ENCODE measurements at places on chromosomes 1 and 21.

DNA sequence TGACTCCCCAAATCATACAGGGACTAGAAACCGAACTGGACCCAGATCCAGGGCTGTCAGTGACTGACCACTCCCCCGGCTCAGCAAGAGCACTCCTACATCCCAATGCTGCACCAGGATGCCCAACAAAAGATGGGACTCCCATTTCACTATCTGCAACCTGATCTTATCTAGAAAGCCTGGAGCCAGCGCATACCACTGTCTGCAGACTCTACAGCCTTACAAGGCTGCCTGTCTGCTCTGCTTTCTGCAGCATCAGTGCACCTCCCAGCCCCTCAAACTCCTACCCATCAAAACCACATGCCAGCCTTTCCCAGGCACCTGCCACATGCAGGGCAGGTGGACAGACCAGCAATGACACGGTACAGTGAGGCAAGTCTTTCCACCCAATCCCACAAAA lies 52.2 kb downstream of the SSBP3 start:
- no peak for DNase-seq

DNA sequence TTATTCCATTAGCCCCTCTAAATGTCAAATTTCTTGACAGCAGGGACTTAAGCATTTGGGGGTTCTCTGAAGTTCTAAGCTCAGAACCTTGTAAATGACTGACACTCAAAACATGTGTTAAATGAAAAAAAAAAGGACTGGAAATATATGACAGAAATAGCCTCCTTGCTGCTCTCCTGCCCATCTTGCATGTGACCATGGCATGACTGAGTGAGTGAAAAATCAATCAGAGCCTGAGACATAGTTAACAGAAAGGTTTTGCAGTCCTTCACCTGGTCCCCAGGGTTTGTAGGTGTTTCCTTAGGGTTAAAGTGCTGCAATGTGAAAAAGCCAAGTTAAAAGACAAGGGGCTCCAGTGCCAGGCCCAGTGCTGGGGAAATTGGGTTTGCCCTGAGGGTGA lies 168.1 kb downstream of the ZBTB18 start:
- no peak for DNase-seq

DNA sequence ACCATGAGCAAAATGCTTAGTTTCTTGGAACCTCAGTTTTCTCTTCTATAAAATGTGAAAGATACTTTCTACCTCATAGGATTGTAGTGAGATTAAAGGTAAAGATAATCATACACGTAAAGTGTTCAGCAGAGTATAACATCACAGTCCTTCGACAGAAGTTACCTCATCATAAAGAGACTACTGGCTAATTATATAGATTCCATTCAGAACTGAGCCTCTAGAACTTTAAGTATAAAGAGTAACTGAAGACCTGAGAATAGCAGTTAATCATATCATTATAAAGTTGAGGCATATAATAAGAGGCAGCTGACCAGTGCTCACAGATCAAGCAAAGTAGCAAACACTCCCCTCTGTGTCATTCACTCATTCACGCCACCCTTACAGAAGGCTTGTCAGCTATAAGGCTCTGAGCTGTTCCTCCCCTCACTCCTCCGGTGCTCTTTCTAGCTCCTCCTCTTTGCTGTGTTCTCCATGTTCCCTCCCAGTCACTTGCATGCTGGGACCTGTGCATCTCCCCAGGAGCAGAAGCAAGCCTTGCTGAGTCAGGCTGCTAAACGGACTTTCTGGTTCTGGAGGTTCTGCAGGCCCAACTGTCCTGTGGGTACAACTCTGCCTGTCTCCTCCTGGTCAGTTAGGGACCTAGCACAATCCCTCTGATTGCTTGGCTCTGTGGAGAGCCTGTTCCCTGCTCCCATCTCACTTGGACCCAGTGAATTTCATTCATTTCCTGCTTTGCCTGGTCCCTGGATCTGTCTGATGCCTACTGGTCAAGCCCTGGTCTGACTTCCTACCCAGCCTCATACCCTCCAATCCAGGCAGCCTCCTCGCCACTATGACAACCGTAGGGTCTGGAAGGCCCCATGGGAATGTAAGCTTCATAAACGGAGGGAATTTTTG lies 28.3 kb upstream of the LY9 start:
- DNase-seq, result no peak

DNA sequence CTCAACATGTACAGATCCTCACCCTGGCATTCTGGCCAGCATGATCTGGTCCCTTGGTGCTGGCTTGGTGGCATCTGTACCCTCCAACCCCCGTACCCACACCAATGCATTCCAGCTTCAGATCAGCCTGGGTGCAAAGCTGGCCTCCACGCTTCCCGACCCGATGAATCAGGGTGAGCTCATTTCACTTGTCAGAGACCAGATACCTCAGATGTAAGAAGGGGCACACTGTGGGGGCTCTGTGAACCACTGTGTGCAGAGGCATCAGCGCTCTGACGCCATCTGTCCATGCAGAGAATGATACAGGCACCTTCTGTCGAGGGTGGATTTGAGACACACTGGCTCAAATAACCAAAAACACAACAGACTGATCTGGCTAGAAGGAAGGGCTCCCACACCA lies 76.6 kb downstream of the DMRTB1 start:
- DNase-seq, result no peak

DNA sequence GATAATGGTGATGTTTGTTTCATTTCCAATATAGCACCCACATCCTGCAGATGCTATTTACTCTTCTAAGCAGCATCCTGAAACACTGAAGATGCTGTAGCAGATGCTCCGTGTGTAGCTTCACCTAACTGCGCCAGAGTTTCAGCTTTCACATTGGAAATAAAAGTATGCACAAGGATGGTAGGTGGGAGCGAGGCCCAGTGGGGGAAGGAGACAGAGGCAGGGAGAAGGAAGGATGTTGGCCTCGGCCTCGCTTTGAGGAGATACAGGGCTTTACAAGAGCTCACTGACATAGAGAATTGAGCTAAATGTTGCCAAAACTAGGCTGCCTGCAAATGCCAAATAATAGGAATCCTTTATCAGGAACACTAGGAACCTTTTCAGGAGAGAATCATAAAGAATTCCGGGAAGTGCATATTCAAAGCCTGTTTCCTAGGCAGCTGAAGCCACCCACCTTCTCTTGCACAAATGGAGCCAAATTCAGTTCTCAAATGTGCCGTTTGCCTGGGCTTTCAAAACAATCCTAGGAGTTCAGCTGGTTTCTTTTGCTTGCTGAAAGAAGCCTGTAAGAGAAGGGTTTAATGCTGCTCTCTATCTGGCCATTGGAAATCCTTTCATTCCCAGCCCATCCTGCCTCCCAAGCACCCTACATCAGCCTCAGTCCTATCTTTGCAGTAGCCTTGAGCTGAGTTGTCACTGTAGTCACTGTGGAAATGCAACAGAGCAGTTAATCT lies 135.4 kb upstream of the ATP1B1 start:
- no peak for DNase-seq

- no peak for DNase-seq
These were observed 4.1 kb downstream of the KIF21B start for GRCh38 chr1:201019321-201019977.

DNA sequence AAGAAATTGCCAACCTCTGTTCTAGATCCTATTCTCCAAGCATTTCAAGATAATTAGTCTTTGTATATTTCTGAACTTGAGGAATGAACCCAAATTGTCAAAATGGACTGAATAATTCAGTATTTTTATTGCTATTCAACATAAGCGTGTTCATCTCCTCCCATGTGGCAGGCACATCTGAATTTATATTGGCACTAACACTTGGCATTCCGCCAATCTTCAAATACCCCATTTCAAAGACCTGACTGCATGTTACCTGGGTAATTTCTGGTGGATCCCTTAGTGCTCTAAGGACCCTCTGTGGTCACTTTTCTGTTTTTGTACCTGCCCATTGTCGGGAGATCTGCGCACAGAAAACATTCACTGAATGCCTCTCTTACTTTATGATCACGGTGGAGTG lies 66.6 kb downstream of the BACE2 start:
- DNase-seq, result peak; percentile 66

DNA sequence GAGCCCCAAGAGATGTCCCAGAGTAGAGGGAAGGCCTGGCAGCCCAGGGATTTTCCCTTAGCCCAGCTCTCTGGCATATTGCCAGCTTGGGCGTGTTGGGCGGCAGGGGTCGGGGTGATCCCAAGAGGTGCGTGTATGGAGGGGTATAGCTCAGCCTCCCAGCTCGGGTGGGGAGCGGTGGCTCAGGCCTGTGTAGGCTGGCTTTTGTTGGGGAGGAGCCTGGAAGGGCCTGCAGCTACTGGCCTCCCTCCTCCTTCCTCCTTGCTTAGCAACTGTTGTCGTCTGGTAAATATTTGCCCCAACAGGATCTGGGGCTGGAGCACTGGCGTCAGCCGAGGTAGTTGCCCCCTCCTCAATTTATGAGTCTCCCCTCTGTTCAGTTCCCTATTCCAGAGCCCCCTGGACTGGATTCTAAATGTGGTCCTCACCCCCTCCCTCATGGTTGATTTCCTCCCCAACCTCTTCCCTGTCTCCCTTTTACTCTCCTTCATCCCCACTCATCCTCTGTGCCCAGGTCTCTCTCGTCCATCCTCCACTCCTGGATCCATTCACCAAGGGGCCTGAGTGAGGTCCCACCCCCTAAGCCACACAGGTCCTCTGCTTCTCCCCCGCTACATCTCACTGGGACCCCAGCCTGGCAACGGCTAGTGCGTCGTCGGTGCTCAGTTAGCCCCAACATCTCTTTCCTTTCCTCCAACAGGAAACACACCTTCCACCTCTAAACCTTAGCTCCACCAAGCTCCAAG lies 10.3 kb upstream of the LMNA start:
- DNase-seq, result peak; percentile 23

DNA sequence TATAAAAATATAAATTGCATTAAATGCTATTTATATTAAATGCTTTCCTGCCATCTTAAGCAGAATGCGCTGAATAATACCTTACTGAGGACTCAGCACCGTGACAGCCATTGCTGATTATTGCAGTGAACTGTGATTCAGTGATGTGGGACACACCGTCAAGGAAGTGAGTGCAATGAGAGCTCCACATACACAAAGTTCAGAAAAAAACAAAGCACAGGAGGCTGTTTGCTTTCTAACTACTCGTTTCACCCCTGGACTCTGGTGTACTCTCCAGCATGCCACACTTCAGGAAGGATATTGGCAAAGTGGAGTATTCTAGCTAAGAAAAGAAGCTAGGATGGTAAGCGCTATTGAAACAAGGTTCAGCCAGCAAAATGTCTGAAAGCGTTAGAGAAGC lies 57.4 kb upstream of the CXADR start:
- no peak for DNase-seq

- DNase-seq, result no peak
These were observed 45.9 kb upstream of the COL6A2 start for GRCh38 chr21:46051821-46052675.

DNA sequence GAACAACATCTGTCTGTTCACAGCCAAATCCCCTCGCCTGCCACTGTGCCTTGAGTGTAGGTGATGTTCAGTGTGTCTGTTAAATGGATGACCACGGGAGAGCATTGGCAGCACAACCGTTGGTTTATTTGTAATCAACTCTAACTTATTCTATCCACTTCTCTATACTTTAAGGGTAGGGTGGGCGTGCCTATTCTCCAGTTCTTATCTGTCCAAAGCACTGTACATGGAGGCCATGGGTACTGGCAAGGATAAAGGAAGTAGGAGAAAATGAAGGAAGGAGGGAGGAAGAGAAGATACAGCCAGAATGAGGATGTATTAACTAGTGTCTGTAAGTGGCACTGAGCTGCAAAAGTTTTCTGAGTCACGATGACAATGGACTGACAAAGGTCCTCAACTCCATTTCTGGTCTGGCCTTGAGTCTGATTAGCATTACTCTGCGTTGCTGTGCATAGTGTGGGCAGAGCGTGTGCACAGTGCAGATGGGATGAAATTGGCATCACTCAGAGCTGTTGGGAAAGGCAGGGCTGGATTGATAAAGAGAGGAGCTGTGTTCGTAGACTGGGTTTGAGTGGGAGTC lies 7.1 kb downstream of the RHOU start:
- DNase-seq, result no peak

DNA sequence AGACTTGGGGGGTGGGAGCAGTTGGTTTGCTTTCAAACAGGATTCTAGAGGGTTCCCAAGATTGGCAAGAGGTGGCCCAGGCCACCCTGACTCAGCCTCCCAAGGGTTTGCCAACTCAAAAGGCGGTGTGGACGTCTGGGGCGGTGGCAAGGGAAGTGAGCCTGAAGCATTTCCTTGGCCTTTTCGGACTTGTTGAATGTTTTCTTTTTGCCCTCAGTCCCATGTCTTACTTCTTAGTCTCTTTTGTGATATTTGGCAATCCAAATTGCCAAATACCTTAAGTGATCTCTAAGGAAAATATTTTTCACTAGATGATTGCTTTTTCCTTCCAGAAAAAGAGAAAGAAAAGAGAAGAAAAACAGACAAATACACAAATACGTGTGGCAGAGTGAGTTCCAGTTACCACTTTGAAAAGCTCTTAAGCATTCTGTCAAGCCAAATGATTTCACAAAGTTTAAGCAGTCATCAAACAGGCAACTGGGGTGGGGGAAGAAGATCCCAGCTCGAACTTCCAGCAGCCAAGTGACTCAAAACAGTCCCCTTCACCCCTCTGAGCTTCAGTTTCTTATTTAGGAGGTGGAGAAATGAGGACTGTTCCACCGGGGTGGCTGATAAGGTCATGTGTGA lies 374.6 kb upstream of the USP24 start:
- no peak for DNase-seq

- no peak for DNase-seq
These were observed 49.1 kb downstream of the ADARB1 start for GRCh38 chr21:45123440-45123839.

GRCh38 chr1:8342325-8342724 lies 24.4 kb downstream of the SLC45A1 start:
- no peak for DNase-seq

DNA sequence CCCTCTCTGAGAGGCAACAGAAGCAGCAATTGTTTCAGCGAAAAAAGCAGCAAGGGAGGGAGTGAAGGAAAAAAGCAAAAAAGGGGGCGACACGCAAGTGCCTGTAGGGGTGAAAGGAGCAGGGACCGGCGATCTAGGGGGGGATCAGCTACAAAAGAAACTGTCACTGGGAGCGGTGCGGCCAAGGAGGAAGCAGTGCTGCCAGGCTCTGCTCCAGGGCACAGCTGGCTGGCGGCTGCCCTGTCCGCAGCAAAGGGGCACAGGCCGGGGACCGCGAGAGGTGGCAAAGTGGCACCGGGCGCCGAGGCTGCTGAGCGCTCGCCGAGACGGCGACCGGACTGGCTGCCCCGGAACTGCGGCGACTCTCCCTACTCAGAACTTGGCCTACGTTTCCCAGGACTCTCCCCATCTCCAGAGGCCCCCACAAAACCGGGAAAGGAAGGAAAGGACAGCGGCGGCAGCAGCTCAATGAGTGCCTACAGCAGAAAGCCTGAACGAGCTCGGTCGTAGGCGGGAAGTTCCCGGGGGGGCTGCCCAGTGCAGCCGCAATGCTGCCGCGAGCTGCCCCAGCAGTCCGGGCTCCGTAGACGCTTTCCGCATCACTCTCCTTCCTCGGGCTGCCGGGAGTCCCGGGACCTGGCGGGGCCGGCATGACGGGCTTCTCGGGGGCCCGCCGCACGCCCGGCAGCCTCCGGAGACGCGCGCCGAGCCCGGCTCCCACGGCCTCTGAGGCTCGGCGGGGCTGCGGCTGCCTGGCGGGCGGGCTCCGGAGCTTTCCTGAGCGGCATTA lies 1.0 kb upstream of the CDKN2C start:
- peak; percentile 26 for DNase-seq

- no peak for DNase-seq
These were observed 6.5 kb upstream of the RGS16 start for GRCh38 chr1:182610606-182611194.
